Erythroblast (primary cell): ENCODE measurements at places on chromosomes 6 and 20.

- DNase-seq: peak; percentile 81
Measured at GRCh38 chr6:134315974-134316441, 1.9 kb downstream of the SGK1 start.

DNA sequence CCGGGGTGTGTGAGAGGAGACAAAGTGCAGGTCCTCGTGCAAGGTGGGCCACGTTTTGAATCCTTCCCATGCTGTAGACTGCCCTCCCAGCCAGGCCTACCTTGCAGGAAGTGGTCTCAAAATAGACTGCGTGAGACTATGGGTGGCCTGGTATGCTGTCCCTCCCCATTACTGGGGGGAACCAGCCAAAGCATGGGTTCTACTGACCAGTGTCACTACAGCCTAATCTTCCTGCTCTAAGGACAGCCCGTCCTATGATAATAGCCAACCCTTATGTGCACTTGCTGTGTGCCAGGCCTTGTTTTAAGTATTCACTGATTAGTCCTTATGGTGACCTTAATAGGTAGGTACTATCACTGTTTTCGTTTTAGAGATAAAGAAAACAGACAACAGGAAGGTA is 38.0 kb downstream of the FOXP4 start:
- DNase-seq: no peak

DNA sequence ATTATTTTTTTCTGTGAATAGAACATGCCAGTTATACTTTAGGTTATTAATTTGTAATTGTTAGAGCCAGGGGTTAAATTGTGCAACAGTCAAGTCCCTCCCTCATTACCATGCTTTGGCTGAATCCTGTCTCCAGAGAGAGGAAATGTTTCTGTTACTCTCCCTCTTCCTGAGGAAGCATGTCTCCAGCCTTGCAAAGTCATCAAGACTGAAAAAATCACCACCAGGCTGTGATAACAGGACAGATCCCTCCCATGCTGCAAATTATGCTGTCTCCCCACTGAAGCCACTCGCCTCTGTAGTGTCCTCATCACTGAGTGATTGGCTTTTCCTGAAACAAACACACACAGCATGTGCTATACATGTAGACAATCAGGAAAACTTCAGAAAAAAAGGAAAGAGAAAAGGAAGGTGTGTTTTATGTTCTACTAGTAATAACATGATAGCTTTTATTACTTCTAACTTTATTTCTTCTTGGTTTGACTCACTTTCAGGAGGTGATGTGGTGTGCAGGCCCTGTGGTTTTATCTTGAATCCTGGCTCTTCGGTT is 290.0 kb upstream of the JAG1 start:
- no peak for DNase-seq

GRCh38 chr20:11248687-11249638 is 575.2 kb upstream of the JAG1 start:
- no peak for DNase-seq

DNA sequence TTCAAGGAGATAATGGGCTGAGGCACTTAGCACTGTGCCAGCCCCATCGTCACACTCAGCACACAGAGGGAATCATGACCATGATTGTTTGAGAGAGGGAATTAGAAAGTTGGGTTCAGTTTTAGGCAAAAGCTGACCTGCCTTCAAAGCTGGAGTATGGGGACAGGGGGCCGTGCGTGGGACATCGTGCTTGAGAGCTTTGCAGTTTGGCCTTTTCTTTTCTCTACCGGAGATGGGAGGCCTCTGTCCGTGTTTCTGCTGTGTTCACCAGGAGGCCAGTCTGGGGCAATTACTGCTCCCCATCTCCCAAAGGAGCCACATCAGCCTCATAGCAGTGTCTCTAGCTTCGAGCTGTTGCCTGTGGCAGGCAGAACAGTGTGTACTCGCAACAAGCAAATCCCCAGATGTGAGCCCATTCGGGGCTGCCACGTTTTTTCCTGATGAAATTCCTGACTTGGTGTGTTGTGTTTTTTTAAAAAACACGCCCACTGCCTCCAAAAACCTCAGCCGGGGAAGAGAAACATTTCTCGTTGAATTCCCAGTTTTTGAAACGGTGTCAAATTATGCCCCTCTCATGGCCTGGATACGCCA is 20.2 kb downstream of the EYA2 start:
- no peak for DNase-seq

DNA sequence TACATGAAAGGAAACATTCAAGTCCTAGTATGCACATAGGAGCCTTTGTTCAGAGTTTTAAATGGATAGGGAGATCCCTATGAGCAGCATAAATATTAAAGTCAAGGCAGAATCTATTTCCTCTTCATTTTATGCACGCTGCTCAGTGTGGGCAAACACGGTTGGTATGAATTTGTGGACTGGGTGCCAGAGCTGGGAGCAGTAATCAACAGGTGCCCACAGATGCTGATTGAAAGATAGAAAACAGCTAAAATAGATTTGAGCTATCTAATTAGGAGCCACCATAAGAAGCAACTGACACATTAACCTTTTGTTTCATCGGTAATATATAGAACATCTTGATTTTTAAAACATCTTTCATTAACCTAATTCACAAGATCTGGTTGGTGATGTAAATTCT is 175.5 kb downstream of the EYS start:
- DNase-seq: no peak

GRCh38 chr6:155882527-155883333 is 427.1 kb upstream of the NOX3 start:
- no peak for DNase-seq

- DNase-seq: no peak
Measured at GRCh38 chr6:16511723-16512489, 249.4 kb downstream of the ATXN1 start.

DNA sequence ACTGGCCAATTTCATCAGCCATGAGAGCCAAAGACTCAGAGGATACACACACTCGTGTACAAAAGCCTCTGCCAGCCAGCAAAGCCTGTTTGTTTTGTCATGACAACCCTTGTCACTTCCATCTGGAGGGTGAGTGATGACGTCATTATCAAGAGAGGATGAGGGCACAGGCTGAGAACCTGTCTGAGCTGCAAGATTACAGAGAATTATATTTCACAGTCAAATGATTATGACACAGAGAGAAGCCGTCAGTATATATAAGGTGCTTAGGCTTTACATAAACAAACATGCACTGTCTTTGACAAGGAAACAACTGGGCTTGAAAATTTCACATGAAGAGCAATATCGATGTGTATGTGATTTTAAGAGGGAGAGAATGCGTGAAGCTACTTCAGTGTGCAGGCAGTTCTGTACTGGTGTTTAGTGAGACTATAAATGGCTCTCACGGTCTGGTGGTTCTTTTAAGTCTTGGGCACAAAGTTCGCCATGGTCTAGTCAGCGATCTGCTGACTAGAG is 36.5 kb upstream of the BCLAF1 start:
- peak; percentile 56 for DNase-seq

DNA sequence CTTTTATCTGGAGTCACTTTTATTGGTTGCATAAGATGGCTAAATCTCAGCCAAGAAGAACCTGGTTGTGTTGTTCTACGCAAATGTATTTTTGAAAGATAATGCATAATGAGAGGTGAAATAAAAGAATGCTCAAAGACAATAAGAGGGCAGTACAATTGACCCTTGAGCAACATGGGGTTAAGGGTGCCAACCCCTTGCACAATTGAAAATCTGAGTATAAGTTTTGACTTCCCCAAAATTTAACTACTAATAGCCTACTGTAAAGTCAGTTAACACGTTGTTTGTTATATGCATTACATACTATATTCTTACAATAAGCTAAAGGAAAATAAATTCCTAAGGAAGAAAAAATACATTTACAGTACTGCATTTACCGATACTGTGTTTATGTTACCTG is 5.9 kb downstream of the RNF146 start:
- DNase-seq: no peak

GRCh38 chr6:79313254-79313653 is 78.8 kb upstream of the HMGN3 start:
- no peak for DNase-seq

- DNase-seq: no peak
Measured at GRCh38 chr6:104606361-104606760, 253.4 kb downstream of the HACE1 start.

GRCh38 chr20:9195031-9195430 is 126.1 kb downstream of the PLCB4 start:
- no peak for DNase-seq

GRCh38 chr6:154428897-154429296 is 72.3 kb upstream of the IPCEF1 start:
- DNase-seq: no peak

GRCh38 chr6:127436578-127437110 is 22.5 kb downstream of the KIAA0408 start:
- DNase-seq: no peak

GRCh38 chr6:26311012-26311384 is 54.0 kb upstream of the BTN3A2 start:
- DNase-seq: peak; percentile 85

DNA sequence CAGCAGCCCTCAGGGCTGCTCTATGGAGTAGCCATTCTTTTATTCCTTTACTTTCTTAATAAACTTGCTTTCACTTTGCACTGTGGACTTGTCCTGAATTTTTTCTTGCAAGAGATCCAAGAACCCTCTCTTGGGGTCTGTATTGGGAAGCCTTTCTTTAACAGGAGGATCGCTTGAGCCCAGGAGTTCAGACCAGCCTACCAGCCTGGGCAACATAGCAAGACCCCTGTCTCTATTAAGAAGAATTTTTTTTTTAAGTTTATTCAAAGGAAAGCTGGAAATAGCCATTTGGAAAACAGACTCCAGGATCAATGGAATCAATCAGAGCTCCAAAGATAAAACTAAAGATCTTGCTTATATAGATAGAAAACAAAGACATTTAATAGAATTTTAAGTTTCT is 29.1 kb downstream of the OR2B2 start:
- DNase-seq: no peak

DNA sequence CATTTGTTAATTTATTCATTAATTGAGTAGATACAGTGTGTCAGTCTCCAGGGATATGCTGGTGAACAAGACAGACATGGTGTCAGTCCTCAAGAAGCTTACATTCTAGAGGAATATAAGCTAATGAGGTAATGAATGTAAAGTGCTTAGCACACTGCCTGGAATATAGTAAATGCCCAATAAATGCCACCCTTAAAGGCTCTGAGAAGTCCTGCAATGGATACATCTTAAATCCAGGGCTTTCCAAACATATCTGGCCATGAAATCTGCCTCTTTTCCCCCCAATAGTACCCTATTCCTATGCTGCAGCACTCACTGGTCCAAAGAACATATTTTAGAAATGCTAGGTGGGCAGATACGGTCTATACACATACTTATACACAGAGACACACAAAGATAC is 49.2 kb upstream of the CTNNBL1 start:
- DNase-seq: no peak

GRCh38 chr6:11650025-11650696 is 112.6 kb downstream of the TMEM170B start:
- DNase-seq: no peak

DNA sequence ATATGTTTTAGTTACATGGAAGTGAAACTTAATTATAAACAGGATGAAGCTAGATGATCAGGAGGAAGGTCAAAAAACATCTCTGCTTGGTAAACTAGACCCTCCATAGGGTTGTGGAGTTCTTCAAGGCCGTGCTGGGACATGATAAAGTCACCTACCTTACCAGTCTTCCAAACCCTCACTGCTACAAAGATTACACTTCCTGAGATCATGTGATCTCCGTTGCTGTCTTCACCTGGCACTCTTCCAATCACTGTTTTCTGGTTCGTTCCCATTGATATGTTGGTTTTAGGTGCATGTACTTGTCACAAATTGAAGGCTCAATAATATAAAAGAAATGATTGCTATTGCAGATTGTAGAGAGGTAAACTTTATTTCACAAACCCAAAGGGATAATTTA is 161.5 kb upstream of the MAN1A1 start:
- no peak for DNase-seq

DNA sequence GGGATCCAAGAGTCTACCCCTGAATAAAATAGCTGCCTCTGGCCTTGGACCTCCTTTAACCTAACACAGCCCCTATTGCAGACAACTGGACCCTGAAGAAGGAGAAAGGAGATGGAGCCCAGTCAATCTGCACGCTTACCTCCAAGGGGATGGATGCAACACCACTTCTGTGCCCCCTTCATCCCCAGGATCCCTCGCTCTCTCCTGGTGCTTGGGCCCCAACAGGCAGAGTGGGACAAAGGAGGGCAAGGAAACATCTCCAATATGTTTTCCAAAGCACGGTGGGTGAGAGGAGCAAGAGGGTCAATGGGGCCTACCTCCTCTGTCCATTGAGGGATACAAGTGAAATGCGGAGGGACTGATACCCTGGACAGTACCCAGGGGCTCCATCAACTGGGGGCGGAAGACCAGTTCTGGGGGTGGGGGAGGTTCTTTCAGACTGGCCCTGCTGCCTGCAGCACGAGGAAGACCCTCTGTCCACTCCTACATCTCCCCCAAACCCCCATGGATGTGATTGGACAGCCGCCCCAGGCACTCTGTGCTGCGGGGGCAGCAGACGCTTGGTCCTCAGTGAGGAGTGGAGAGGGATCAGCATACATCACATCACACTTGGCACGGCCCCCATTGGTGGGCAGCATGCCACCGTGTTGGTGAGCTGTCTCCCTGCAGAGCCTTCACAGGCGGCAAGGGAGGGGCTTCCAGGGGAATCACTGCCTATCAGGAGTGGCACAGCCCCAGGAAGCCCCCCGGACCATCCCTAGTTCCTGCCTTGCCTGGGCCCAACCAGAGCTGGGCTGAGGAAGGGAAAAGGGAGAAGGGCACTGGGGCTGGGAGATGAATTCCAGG is 70.6 kb downstream of the MRPL14 start:
- no peak for DNase-seq
